RCC 7860 (cell line): ENCODE measurements at places on chromosomes 5 and 9.

- no peak for DNase-seq
Measured at GRCh38 chr9:88289532-88289931, 98.7 kb upstream of the SPIN1 start.

GRCh38 chr5:132234684-132235062 is 7.0 kb upstream of the P4HA2 start:
- DNase-seq, result no peak

DNA sequence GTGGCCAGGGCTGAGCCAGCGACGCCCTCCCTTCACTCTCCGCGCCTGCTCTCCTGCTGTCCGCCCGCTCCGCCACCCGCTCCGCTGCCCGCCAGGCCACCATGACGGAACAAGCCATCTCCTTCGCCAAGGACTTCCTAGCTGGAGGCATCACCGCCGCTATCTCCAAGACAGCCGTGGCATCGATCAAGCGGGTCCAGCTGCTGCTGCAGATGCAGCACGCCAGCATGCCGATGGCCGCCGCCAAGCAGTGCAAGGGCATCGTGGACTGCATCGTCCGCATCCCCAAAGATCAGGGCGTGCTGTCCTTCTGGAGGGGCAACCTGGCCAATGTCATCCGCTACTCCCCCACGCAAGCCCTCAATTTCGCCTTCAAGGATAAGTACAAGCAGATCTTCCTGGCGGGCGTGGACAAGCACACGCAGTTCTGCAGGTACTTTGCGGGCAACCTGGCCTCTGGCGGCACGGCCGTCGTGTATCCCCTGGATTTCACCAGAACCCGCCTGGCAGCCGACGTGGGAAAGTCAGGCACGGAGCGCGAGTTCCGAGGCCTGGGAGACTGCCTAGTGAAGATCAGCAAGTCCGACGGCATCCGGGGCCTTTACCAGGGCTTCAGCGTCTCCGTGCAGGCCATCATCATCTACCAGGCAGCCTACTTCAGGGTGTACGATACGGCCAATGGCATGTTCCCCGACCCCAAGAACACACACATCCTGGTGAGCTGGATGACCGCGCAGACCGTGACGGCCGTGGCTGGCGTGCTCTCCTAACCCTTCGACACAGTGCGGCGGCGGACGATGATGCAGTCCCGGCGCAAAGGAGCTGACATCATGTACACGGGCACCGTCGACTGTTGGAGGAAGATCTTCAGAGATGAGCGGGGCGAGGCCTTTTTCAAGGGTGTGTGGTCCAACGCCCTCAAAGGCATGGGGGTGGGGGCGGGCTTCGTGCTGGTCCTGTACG is 1130.4 kb upstream of the ACO1 start:
- no peak for DNase-seq

GRCh38 chr5:175692235-175692995 is 34.5 kb downstream of the HRH2 start:
- DNase-seq, result no peak

GRCh38 chr5:108765647-108766046 is 17.9 kb downstream of the FER start:
- no peak for DNase-seq

DNA sequence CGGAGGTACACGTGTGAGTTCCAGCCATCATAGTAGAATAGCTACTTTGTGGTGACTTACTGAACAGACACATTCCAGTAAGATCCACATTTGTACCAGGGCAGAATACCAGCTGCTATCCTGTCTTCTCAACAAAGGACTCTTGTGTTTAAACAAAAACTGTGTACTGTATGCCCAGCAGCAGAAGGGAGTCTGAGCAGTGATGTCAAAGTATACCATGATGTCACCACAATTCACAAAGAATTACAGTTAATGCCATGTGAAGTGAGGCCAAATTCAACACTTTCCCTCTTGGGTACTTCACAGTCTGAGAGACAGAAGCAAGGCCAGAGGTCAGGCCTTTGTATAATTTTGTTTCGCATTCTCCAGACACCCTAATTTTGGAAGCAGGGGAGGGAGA is 137.0 kb downstream of the ADAMTSL1 start:
- no peak for DNase-seq

DNA sequence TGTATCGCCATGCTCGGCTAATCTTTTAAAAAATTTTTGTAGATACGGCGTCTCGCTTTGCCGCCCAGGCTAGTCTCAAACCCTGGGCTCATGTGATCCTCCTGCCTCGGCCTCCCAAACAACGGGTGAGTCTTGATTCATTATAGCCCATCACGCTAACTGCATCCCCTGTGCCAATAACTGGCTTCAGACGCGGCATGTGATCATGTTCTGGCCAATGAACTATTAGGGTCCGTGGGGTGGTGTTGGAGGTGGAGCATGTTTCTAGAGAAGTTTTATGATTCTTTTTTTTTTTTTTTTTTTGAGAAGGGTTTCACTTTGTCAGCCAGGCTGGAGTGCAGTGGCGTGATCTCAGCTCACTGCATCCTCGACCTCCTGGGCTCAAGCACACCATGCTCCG is 51.0 kb downstream of the FGF18 start:
- no peak for DNase-seq

GRCh38 chr5:53970475-53970874 is 339.9 kb downstream of the ARL15 start:
- no peak for DNase-seq

GRCh38 chr5:116315531-116315930 is 230.7 kb downstream of the COMMD10 start:
- no peak for DNase-seq

DNA sequence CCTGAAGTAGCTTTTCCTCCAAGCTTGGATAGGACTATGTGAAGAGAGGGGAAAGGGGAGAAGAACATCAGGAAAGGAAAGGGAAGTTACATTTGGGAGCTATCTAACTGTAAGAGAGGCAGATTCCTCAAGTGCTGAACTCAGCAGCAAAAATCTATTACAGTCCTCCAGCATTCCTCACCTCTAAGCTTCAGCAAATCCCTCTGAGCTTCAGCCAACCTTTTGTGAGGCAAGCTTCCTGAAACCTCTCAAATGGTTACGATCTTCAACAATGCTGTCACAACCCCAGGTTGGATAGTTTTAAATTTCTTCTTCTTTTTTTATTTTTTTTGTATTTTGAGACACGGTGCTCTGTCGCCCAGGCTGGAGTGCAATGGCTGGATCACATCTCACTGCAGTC is 2.5 kb upstream of the RNF38 start:
- no peak for DNase-seq

DNA sequence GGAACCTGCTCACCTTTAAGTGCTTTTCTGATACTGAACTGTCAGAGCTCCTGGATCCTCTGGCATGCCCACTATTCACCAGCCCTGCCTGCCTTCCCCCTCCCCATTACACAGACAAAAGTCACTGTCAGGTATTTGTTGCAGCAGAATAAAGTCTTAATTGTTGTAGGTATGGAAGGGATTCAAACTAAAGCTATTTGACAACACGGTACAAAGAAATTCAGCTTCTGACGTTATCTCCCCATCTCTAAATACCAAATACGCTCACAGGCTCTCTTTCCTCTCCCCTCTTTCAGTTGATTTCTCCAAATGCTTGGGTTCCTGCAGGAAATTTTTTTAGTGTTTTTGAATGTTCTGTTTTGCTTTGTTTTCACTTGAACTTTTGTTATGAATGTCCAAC is 9.3 kb upstream of the TGFBR1 start:
- no peak for DNase-seq

GRCh38 chr5:42636425-42636824 is 120.2 kb upstream of the CCDC152 start:
- no peak for DNase-seq

- no peak for DNase-seq
Measured at GRCh38 chr9:13131416-13131815, 148.1 kb downstream of the MPDZ start.

- no peak for DNase-seq
Measured at GRCh38 chr5:102638912-102639652, 116.0 kb upstream of the PAM start.

DNA sequence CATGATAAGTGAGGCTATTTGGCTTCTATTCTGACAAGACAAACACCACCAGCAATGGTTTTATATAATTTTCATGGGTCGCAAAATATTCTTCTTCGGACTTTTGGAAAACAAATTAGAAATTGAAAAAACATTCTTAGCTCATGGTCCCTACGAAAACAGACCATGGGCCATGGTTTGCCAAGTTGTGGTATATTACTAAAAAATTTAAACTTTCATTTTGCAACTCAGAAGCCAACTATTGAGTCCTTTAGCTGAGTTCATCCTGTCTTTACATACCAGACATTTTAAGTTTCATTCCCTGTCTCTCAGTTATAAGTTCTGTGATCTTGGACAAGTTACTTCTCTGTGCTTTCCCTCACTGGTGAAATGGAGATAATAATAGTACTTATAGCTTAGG is 198.1 kb downstream of the CSNK1G3 start:
- no peak for DNase-seq

GRCh38 chr5:15555176-15555575 is 55.2 kb downstream of the FBXL7 start:
- DNase-seq, result no peak

GRCh38 chr9:128551657-128552152 is 682 bp upstream of the SPTAN1 start:
- DNase-seq, result no peak
